ENCODE measurements at places on chromosomes 1 and 21.

GRCh38 chr1:185699874-185700273 lies 34.3 kb upstream of the HMCN1 start:
- no peak for DNase-seq

GRCh38 chr1:189499736-189500135 lies 977.9 kb downstream of the BRINP3 start:
- no peak for DNase-seq

DNA sequence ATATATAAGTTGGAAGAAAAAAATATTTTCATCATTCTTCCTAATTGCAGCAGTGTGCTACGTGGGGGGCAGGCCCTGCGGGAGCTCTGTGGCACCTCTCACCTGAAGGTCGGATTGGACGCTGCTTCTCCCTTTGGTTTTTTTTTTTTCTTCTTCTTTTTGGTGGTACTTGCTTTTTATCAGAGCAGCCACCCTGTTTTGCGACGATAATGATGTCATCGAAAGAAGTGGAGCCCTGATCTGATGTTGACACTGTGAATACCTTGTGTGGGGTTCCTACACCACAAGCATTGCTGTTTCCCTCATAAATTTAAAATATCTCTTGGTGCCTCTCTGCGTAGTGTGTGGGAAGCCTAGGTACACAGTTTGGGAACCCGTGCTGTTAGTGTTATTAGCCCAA lies 5.5 kb downstream of the TRAPPC10 start:
- DNase-seq = peak; percentile 67

- DNase-seq = no peak
These were observed 22.2 kb upstream of the PTPN14 start for GRCh38 chr1:214573386-214574318.

- peak; percentile 72 for DNase-seq
These were observed 20.8 kb upstream of the SDC3 start for GRCh38 chr1:30929135-30929889.

- no peak for DNase-seq
These were observed 26.8 kb downstream of the RAB3B start for GRCh38 chr1:51963592-51964308.

GRCh38 chr1:25802915-25803314 lies 2.9 kb downstream of the SELENON start:
- DNase-seq = peak; percentile 52

GRCh38 chr1:31523769-31524168 lies 52.5 kb upstream of the TINAGL1 start:
- DNase-seq = peak; percentile 29

GRCh38 chr1:75641325-75641724 lies 30.4 kb upstream of the SLC44A5 start:
- DNase-seq = no peak

GRCh38 chr1:52139817-52140540 lies 1.9 kb upstream of the ZFYVE9 start:
- no peak for DNase-seq

- DNase-seq = peak; percentile 24
These were observed 3.0 kb downstream of the ARTN start for GRCh38 chr1:43936431-43937151.

DNA sequence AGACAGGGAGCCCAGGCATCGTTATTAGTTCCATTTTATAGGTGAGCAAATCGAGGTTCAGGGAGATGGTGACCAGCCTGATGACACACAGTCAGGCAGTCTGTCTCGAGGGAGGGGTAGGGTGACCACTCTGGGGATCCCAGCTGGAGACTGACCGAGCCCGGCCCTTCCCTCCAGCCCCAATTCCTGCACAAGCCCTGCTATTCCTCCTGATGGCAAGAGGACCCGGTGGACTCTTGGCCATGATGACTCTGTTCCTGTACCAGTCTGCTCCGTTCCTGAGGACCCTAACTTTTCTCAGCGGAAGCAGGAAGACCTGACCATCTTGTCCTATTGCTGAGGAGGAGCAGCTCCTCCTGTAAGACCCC lies 391 bp downstream of the AGT start:
- DNase-seq = no peak

DNA sequence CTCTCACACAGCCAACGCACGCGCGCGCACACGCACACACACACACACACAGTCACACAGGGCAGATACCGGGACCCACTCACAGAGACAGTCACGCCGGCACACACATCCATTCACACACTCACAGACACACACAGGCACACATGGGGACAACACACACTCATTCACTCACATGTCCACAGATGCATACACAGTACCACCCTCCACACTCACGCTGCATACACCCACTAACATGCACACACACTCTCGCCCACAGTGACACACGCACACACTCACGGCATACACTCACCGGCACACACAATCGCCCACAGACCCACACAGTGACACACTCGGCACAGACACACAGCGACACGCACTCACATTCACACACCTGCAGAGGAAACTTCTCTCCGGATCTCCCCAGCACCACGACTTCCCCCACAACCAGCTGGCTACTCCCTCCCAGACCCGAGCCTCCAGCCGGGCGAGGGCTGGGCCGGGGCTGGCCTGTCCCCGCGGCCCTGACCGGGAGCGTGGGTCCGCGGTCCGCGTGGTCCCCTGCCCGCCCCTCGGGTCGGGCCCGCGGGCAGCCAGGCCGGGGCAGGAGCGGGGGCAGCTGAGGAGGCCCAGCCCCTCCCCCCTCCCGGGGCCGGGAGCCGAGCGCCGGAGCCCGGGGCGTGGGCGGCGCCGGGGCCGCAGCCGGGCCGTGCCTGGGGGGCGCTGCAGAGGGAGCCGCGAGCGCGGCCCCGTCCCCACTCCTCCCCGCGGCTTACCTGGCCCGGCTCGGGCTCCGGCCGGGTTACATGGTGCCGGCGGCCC lies 552 bp downstream of the DLGAP3 start:
- DNase-seq = no peak

GRCh38 chr1:226764533-226764932 lies 25.5 kb upstream of the ITPKB start:
- no peak for DNase-seq

DNA sequence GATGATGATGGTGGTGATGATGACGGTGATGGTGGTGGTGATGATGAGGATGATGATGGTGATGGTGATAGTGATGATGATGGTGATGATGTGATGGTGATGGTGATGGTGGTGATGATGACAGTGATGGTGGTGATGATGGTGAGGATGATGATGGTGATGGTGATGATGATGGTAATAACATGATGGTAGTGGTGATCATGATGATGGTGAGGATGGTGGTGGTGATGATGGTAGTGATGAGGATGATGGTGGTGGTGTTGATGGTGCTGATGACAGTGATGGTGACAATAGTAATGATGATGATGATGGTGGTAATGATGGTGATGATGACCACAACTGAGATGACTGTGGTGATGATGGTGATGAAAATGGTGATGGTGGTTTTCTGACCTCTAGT lies 4.9 kb downstream of the ACTRT2 start:
- no peak for DNase-seq

DNA sequence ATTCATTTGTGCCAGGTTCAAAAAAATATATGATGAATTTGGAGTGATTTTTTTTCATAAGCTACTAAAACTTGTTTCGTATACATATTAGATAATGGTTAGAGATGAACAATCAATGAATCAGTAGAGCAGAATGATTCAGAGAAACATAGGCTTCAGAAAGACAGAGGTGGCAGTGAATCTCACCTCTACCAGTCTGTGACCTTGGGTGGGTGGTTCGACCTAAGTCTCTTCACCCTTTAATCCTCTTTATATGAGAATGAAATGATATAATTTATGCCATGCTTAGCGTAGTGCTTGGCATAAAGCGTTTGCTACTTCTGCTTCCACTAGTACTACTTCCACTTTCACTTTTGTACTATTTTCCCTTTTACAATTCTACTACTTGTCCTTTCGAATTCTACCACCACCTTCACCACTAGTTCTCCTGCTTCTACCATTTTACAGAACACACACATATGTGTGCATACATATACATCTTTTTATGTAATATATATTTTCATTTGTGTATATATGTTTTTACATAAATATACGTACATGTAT lies 45.1 kb downstream of the FYB2 start:
- no peak for DNase-seq

- no peak for DNase-seq
These were observed 18.8 kb downstream of the PLA2G2A start for GRCh38 chr1:19960591-19960990.

- no peak for DNase-seq
These were observed 73.4 kb downstream of the UCK2 start for GRCh38 chr1:165900576-165901380.

DNA sequence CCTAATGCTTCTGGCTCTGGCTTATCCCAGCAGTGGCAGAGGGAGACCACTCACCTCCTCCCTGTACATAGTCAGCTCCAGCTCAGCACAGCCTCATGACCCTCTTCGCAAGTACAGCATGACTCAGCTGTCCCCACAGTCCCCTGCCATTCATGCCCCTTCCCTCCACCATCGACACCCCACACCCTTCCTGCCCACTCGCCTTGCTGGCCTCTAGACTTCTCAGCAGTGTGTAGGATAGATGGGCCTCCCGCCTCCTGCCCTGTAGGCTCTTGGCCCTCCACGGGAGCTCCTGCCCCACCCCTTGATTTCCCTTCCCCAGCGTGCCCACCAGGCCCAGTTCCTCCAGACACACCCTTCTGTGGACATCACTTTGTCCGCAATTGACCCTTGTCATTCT lies 9.8 kb downstream of the NPR1 start:
- no peak for DNase-seq

- DNase-seq = no peak
These were observed 3.3 kb downstream of the AHDC1 start for GRCh38 chr1:27600498-27601175.

- no peak for DNase-seq
These were observed 25.4 kb upstream of the ALDH4A1 start for GRCh38 chr1:18927654-18928272.

GRCh38 chr21:31331231-31331630 lies 12.8 kb downstream of the TIAM1 start:
- no peak for DNase-seq

GRCh38 chr1:243568793-243569192 lies 281.2 kb downstream of the AKT3 start:
- DNase-seq = no peak

DNA sequence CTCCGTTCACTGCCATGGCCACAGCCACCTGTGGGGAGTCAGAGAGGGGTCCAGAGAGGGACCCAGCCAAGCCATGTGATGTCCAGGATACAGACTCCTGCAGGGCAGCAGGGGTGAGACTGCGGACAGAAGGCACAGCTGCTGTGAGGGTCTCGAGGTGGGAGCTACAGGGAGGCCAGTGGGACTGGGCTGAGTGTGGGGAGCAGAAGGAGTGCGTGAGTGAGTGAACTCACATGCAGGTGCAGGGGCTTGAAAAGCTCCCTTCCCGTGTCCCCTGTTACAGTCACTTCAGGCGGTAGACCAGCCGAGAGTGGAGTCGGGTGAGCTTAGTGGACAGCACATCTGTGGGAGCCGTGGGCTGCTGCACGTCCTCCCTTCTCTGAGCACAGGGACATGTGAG lies 42.4 kb downstream of the S100B start:
- no peak for DNase-seq

DNA sequence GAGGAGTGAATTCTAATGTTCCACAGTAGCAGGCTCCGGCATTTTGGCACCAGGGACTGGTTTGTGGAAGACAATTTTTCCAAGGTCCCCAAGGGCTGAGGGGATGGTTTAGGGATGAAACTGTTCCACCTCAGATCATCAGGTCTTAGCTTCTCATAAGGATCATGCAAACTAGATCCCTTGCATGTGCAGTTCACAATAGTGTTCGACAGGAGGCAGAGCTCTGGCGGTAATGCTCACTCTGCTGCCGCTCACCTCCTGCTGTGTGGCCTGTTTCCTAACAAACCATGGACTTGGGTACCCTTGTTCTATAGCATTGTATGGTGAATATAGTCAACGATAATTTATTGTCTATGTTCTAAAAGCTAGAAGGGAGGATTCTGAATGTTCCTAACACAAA lies 16.6 kb downstream of the CRNN start:
- no peak for DNase-seq

DNA sequence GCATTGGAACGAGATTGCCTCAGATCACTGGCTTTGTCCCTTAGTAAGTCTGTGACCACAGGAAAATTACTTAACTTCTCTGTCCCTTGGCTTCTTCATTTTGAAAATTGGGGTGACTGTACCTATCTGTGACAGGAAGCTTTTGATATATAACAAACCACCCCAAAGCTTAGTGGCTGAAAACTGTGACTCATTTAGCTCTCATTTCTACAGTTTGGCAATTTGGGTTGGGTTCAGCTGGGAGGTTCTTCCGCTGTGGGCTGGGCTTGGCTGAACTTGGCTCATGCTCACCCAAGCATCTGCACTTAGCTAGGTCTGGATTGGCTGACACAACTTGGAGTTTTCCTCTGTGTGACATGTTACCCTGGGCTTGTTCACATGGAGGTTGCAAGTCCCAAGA lies 14.0 kb downstream of the C1orf94 start:
- DNase-seq = no peak

GRCh38 chr1:157723157-157723556 lies 22.6 kb upstream of the FCRL3 start:
- no peak for DNase-seq

GRCh38 chr1:160953030-160953429 lies 1.6 kb downstream of the ITLN2 start:
- DNase-seq = no peak

- no peak for DNase-seq
These were observed 43.3 kb upstream of the TSNAX start for GRCh38 chr1:231485029-231485784.

DNA sequence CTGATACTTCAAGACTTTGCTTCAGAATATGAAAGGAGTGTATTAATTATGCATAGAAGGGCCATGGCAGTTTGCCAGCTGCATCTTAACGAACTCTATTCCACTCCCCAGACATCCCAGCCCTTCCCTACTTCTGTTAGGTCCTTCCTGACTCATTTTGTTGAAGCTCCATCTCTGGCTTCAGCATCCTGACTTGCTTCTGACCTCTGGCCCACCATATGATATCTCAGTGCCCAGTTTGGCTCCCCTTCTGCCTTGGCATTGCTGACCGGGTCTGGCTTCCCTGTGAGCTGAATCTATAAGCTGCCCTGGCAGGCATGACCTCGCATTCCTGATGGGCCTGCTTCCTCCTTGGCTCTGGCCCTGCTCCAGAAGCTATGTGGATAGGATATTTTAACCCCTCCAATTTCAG lies 27.6 kb upstream of the ARHGAP29 start:
- DNase-seq = no peak

DNA sequence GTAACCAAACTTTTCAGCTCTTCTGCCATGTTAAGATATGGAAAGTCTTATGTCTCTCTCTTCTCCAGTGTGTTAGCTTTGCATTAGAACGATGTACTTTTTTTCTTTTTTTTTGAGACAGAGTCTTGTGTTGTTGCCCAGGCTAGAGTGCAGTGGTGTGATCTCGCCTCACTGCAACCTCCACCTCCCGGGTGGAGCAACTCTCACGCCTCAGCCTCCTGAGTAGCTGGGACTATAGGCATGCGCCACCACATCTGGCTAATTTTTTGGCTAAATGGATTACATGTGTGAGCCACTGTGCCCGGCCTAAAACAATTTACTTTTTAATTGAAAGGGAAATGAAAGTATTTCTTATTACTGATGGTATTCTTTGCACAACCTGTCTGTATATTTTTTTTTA lies 35.8 kb downstream of the SPEN start:
- DNase-seq = no peak
